ENCODE measurements at places on chromosomes 3 and 15.
A peak's percentile ranks its signal among the peaks of the same experiment; 100 is the strongest.

DNA sequence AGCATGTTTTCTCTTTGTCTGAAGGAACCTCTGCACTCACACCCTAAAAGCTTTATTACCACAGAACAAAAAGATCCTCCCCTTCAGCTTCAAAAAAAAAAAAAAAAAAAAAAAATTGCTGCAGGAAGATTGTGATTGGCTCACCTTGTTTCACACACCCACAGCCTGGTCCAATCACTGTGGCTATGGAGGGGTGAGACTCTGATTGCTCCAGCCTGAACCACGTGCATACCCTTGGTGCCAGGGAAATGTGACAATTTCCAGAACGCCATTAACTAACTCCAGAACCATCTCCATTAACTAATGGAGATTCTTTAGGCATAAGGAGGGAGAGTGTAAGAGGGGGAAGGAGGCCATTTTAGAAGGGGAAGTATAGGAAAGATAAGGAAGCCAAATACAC is 106.5 kb upstream of the CRBN start:
- DNase-seq: no peak

DNA sequence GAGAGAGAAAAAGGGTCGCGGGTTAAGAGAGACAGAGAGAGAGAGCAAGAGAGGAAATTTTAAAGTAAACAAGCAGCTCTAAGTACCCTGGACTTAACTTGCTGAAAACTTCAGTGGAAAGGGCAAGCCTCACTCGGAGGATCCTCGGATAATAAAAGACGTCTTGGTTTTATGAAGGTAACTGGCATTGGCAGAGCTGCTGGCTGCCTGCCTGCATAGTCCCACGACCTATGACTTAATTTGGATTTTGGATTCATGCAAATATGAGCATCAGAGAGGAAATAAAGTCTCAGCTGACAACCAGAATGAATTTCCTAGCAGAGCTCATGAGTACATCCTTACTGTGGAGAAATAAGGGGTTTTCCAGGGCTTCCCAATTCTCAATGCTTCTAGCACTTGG is 95.1 kb upstream of the PDZRN3 start:
- no peak for DNase-seq

DNA sequence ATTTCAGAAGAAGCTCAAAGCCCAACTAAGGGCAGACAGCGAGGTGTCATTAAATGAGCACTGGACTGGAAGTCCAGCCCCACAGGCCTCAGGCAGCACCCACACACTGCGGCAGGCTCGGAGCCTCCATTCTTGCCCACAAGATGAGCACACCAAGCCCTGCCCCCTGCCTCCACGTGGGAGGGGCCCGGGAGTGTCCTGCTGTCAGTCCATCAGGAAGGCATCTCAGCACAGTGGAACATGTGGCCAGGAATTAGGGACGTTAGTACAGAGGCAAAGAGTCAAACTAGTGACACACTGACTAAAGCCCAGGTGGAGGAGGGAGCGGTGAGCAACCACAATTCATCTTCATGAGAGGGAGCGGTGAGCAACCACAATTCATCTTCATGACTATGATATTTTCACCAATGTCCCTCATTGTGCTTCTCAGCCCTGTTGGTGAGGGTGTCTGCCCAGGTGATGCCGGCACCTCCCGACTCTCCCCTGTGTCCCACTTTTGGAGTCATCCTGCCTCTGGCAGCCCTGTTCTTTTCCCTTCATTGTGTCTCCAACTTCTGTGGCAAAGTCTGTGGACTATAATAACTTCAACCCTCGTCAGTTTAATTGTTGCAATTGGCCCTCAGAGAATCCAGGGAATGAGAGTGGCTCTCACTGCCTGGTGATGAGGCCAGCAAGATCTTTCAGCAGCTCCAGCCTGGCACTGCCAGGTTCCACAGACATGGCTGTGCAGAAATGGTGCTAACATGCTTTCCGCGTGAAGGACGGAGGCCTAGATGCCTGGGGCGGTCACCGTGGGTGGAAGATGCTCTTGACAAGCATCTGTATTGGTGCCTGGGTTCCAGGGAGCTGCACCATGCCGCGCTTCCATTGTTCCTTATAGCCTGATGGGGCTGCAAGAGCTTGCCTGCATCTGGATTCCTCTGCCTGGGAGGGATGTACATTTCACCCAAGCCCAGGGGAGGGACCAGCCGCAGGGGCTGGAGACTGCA is 23.1 kb upstream of the SKOR1 start:
- no peak for DNase-seq

DNA sequence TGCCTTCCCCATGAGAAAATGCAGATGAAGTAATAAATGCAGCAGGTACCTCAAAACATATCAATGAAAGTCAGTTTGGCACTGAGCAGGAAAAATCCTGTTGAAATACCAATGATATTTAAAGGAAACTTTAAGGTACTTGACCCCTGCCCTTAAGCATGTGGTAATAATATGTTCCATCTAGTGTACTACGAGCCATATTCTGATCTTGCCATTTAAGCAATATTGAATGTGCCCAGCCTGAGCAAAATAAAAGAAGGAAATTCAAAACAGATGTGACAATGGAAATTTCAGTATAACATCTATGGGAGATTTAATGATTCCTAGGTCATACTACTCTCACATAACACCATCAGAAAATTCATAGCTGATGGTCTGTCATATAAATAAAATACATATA is 191.8 kb upstream of the CGNL1 start:
- DNase-seq: no peak

GRCh38 chr3:174325171-174325570 is 534.0 kb upstream of the NAALADL2 start:
- no peak for DNase-seq

DNA sequence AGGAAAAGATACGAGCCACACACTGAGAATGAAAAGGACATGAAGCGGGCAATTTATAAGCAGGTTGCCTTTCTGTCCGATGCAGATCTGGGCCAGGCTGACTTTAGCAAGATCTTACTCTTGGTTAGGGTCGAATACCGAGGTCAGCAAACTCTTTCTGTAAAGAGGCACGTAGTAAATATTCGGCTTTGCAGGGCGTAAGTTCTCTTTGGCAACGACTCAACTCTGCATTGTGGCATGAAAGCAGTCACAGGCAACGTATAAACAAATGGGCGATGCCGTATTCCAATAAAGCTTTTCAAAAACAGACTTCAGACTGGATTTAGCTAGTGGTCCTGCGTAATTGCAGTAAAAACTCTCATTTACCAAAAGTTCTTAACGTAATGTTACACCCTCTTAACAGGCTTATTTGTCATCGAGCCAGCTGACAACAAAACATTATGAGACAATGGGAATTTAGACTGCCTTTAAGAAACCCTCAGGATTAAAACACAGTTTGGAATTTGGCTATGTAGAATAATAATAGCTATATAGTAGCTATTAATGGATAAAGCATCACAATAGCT is 13.1 kb upstream of the RPL35A start:
- DNase-seq: no peak

DNA sequence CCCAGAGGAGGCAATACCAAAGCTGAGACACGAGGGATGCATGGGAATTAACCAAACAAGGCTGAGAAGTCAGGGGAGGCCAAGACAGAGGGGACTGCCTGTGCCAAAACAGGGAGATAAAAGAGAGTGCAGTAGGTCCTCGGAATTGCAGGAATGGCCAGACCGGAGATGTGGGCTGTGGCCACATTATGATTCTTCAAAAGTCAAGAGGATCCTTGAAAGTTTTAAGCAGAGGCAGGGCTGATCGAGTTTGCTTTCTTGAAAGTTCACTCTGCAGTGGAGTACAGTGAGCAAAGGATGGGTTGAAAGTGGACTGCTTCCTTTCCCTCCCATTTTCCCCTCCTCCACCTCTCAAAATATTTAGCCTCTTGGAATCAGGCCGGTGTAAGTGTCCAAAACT is 73.9 kb upstream of the ADAMTS9 start:
- no peak for DNase-seq

GRCh38 chr15:52735231-52736089 is 54.7 kb downstream of the ONECUT1 start:
- peak; percentile 65 for DNase-seq

DNA sequence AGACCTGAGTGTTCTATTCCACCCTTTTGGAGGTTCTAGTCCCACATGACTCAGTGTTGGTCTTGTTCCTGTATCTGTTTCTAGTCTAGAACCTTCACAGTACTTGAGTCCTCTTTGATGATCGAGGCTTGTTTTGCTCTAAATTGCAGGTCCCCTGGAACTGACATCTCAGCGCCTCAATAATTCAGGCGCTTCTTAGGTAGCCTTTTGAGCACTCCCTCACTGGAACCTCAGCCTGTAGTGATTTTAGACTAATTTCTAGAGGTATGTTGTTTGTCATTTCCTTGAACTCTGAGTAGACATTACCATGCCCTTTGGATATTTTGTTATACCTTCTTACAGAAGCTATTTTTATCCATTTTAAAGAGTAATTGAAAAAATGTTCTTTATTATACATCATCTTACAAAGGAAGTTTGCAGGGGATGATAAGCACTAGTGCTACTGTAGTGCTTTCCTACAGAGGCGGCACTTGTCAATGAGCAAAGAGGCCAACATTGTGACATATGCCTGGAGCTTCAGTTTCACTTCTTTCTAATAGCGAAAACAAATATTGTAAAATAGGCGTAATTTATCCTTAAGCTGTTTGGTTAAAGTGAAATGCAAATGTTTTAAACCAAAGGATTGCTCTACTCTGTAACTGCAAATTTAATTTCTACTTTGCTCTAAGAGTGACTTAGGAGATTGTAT is 75.7 kb downstream of the EFL1 start:
- no peak for DNase-seq

DNA sequence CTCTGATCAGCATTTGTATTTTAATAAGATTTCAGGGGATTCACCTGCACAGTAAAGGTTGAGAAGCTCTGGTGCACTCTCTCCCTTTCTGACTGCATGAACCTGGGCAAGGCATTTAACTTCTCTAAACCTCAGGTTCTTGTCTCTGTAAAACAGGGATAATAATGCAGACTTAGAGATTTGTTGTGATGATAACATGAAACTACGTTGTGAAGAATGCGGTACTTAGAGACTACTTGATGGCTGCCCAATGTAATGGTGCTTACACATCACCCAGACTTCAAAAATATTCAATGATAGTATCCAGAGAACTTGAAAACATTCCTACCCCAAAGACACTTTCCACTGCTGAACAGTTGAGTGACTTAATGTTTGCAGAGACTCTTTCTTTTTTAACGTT is 19.8 kb upstream of the TNFSF10 start:
- DNase-seq: no peak

GRCh38 chr15:55194256-55194655 is 2.5 kb downstream of the RSL24D1 start:
- DNase-seq: no peak

GRCh38 chr3:57444469-57444868 is 99.7 kb downstream of the DNAH12 start:
- no peak for DNase-seq

GRCh38 chr15:49902685-49903501 is 216.1 kb downstream of the ATP8B4 start:
- DNase-seq: no peak

GRCh38 chr3:43620831-43621655 is 768 bp downstream of the ANO10 start:
- peak; percentile 49 for DNase-seq

DNA sequence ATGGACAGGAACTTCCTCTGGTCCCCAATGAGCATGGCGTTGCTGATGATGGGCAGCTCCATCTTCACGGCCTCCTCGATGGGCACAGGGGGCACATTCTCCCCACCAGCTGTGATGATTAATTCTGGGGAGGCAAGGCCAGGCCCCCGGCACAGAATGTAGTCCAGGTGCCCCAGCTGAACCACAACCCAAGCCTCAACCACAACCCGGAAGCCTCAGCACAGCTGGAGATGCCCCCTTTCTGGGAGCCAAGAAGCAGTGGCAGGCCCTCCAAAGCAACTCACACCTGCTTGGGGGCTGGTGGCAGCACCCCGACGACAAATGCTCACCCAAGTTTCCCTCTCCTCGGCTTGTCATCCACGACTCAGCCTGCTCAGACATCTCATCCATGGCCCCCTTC is 25.2 kb downstream of the IDH3A start:
- DNase-seq: no peak

DNA sequence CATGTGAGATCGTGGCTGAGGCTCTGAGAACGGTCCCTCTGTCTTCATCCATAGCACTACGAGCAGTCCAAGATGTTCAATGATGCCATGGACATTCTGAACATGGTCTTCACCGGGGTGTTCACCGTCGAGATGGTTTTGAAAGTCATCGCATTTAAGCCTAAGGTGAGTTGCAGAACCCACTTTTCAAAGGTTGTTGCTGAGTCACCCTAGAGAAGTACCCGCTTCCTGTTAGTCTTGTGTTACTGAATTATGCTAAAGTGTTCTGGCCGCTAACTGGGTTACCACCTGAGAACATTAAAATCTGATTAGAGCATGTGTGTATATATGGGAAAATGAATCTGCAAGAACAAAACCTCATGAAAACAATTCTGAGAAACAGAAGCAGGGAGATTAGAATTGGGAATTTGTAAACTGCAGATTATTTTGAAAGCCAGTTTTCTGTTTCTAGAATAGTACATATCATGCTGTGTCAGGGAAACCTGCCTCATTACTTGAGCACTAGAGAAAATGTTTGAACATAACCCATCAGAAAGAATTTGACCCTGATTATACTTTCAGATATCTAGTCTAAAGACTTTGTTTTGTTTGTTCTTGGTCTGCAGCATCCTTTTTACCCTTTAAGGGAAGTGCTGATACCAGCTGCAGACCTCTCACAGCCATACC is 92.6 kb downstream of the CHDH start:
- no peak for DNase-seq

GRCh38 chr3:146117406-146118285 is 43.3 kb downstream of the PLOD2 start:
- no peak for DNase-seq

GRCh38 chr3:178283561-178283960 is 252.7 kb upstream of the KCNMB2 start:
- no peak for DNase-seq

DNA sequence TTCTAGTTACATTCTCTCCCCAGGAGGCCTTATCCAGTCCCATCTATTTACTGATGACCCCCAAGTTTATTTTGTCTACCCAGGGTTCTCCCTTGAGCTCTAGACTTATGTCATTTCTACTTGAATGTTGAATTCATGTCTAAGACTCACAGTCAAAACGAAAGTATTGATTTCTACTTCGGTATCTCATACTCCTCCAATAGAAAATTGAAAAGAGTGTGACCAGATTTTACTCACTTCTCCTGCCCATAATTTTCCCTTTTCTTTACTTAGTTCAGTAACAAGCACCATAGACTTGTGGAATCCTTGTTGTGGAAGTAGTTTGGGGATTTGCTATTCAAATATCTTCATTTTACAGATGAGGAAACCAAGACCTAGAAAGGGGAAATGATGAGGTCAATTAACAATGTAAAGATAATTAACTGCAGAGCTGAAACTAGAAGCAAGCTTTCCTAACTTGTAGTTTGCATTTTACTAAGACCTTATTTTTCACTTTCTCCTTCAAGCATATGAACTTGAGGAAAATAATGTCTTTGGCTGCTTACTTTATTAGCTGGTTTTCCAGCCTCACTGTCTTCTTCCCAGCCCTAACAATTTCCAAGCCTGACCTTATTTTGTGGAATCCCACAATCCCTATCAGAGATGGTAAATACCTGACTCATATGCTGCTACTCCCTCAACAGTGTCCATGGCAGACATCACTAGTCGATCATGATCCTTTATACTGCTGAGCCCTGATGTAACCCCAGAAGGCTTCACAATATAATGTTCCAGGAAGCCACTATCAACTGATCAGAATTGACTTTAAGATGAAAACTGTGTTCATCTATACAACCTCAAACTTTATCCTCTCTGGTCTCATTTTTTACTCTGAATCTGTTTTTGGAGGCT is 123.9 kb upstream of the AGBL1 start:
- no peak for DNase-seq
